ENCODE measurements at places on chromosomes 5 and 9.

GRCh38 chr9:37820142-37820541 lies 19.5 kb downstream of the DCAF10 start:
- DNase-seq: no peak

- no peak for DNase-seq
These were observed 3.9 kb downstream of the GABRA1 start for GRCh38 chr5:161851691-161852299.

- DNase-seq: no peak
These were observed 56.9 kb downstream of the GPR107 start for GRCh38 chr9:130110596-130111021.

DNA sequence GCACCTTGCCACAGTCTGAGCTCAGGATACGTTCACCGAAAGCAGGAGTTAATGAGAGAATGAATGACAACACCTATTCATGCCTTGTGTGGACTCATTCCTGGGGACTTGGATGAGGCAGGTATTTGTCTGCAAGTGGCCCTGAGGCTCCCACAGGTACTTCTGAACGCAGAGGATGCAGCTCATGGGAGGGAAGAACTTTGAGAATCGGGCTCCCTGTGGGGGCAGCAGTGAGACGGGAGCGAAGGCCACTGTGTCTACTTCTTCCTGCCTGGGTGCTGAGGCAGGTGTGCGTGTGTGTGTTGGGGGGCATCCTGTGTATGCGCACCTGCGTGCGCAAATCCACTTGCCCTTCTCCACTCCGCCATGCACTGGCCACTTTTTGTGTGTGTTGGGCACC lies 42.2 kb downstream of the PTPN3 start:
- no peak for DNase-seq

- no peak for DNase-seq
These were observed 640.9 kb downstream of the SEMA5A start for GRCh38 chr5:8905021-8905420.

GRCh38 chr5:100760688-100761087 lies 142.4 kb downstream of the ST8SIA4 start:
- DNase-seq: no peak

- no peak for DNase-seq
These were observed 15.1 kb downstream of the TIMD4 start for GRCh38 chr5:156947925-156948324.

GRCh38 chr9:95772320-95773052 lies 103.0 kb upstream of the ERCC6L2 start:
- no peak for DNase-seq

DNA sequence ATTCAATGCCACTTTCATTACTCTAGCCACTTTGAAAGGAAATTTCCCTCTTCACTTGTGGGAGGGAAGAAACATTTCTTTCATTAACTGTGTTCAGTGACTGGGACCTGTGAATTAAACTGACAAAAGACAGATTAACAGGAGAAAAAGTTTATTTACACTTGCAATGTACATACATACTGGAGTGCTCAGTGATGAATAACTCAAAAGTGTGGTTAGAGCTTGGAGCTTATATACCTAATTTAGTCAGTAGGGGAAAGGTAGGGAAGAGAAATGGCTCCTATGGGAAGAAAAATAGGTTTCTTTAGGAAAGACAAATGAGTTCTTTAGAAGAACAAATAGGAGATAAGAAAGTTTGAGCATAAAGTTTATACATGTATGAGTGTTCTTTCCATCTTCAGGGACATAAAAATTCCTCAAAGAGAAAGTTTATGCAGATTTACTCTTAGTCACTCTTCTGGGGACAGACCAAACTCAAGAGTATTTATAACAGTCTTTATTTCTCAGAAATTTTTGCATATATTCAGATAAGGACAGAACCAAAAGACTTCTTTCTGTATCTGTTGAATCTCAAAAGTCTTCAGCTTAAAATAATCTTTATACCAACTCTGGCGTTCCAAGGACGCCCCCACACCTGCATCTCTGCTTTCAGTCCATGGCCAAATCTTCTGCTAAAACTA lies 120.0 kb upstream of the RAI14 start:
- no peak for DNase-seq

- no peak for DNase-seq
These were observed 123.8 kb upstream of the KLF4 start for GRCh38 chr9:107613321-107613720.

- DNase-seq: no peak
These were observed 82.0 kb upstream of the WWC1 start for GRCh38 chr5:168209244-168209995.

DNA sequence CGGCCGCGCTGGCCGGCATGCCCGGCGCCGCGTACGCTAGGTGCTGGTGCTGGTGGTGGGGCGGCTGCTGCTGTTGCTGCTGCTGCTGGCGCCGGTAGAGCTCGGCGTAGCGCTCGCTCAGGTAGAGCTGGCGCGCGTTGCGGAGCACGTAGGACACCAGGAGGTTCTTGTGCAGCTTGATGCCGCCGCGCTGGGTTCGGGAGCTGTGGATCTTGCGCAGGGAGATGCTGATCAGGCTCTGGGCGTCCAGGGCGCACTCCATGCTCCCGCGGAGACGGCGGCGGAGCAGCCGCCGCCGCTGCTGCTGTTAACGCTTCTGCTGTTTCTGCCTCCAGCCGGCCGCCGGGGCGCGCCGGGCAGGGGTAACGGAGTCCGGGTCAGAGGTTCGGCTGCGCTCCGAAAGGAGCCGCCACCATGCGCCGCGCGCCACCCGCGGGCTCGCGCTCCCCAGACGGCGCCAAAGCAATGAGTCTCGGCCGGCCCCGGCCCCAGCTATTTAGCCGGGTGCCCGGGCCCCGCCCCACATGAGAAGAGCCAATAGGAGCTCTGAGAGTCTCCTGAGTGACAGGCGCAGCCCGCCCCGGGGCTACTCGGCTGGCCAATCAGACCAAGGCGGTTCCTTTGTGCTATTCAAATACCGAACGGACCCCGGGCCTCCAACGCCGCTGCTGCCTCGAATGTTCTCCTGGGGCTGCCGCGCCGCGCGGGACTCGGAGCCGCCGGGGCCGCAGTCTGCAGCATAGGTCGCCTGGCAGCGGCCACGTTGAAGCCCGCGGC lies at the start of gene IER5L:
Gene IER5L, minus strand, starts transcription at position 471 of the 777 bp plus-strand sequence. Its CDS starts 209 bp downstream, at position 262.
- peak; percentile 88 for DNase-seq

GRCh38 chr9:105901514-105902109 lies 207.3 kb downstream of the TMEM38B start:
- DNase-seq: no peak

DNA sequence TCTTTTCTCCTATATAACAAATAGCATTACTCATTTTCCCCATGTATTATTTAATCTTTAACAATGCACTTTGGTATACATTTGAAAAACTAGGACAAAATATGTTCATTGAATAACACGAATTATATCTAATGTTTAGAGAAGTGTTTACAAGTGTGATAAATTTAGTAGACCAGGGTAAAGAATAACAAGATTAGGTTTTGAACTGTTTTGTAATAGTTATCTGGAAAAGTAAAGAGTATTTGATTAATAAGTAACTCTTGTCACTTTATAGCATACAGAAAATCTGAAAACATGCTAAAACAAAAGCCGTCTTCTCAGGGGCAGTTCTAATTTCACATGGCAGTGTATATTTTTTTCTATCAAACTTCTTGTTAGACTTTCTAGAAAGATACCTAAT lies 58.5 kb downstream of the PPIC start:
- DNase-seq: no peak

GRCh38 chr5:94847726-94848125 lies 229.3 kb downstream of the SLF1 start:
- no peak for DNase-seq

DNA sequence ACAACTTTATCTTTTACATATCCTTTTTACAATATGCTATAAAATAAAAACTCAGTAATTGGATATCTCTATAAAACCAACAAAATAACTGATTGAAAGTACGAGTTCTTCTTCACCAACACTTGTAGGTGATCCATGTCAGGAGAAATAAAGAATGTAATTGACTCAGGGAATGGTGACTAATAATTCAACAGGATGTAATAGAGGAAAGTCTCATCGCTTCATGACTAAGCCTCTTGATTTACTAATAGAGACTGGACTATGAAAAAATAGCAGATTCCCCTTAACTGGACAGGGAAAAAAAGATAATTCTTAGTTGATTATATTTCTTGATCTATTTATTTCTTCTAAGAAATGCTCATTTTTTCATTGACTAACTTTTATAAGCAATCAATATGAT lies 507.7 kb upstream of the PTGER4 start:
- DNase-seq: no peak

DNA sequence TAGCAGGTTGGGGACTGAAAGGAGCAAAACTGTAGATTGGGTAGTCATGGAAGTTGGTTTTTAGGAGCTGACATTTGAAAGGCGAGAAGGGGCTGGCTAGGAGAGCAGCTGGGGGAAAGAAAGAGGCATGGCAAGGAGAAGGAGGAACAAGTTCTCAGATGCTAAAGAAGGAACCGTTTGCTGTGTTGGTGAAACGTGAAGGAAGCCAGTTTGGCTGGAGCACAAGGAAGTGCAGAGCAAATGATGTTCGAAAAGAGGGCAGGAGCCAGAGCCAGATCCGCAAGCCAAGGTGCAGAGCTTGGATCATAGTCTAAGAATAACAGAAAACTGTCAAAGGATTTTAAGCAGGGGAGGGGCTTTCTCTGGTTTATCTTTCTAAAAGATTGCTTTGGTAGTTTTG lies 276.6 kb downstream of the ASTN2 start:
- no peak for DNase-seq

- no peak for DNase-seq
These were observed 27.5 kb upstream of the GPR21 start for GRCh38 chr9:123005964-123006363.

DNA sequence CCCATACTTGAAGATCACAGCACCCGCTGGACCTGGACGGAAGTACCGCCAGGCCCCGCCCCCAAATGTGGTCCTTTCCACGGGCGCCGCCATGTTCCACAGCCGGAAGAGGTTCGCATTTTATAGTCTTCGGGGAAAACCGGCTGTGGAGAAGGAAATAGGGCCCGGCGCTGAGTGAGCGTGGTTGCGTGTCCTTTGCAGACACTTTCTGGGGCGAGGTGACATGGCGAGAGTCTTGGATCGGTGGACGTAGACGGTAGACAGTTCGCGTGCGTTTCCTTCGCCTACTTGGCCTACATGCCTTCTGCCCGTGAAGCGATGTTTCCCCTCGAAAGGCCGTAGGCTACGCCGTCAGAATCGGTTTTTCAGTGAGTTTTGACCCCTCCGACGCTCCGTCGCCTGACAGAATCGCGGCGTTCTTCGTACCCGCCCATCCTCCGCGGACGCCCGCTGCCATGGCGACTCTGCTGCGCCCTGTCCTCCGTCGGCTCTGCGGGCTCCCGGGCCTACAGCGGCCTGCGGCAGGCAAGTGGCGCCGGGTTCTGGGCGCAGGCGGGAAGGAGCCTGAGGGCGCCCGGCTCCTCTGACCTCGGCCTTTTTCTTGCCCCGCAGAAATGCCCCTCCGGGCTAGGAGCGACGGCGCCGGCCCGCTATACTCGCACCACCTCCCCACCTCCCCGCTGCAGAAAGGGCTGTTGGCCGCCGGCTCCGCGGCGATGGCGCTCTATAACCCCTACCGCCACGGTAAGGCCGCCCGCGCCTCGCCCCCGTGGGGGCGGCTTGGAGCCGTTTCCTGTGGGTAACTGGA lies at the start of the genes COQ4 and TRUB2:
Gene COQ4, plus strand, starts transcription at position 436 of the 808 bp plus-strand sequence. Its CDS starts 20 bp downstream, at position 456.
Gene TRUB2, minus strand, starts transcription at position 44 of the 808 bp plus-strand sequence. Its CDS starts 39 bp downstream, at position 5.
- peak; percentile 86 for DNase-seq

DNA sequence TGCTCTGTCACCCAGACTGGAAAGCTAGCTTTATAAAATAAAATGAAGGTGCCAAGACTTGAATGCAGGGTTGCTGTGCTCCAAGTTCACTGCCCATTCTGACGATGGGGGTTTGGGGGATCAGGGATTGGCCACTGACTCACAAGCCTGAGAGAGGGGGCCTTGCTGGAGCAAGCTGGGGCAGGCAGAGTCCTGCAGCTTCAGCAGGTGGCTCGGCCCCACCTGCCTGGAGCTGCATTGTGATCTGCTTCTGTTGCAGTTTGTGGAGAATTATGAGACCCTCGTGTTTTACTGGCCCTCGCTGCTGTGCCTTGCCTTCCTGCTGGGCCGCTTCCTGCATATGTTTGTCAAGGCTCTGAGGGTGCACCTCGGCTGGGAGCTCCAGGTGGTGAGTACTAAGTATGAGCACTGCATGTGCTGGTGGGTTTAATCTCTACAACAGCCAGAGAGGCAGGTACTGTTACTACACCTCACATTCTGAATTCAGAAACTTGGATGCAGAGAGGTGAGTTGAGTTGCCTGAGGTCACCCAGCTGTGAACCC lies 31.1 kb upstream of the CCDC180 start:
- no peak for DNase-seq

DNA sequence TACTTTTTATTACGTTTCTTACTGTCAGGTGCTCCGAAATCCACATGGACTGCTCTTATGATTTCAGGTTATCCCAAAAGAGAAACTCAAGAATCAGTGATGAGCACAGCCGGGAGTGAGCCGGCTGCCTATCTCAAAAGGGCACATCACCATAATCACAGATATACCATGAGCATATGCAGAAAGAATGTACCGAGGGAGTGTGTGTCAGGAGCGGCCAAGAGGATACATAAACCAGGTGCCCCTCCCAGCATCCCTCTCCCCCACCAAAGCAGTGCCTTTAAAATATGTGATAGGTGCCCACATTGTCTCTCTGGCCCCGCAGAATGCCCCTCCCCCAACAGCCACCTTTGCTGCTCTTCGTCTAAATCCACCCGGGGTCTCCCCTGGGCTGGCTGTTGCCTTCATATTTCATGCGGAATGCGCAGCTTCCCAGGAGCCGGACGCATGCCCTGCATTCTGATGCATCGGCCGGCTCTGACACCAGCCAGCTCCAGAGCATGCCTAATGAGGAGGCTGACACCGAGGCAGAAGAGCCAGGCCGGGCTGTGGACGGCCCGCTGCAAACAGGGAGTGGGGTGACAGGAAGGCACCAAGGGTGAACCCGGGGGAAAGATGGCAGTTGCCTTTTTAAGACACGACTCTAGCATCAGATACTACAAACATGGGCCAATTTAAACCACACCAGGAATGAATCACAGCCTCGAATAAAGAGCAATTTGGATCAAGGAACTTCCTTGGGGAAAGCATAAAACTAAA lies 652.3 kb downstream of the BNC2 start:
- no peak for DNase-seq

- DNase-seq: no peak
These were observed 11.2 kb downstream of the RCL1 start for GRCh38 chr9:4803670-4804530.

GRCh38 chr5:73770172-73771025 lies 144.4 kb downstream of the ARHGEF28 start:
- no peak for DNase-seq

GRCh38 chr9:93346231-93347112 lies 105.0 kb upstream of the FAM120A start:
- DNase-seq: no peak

DNA sequence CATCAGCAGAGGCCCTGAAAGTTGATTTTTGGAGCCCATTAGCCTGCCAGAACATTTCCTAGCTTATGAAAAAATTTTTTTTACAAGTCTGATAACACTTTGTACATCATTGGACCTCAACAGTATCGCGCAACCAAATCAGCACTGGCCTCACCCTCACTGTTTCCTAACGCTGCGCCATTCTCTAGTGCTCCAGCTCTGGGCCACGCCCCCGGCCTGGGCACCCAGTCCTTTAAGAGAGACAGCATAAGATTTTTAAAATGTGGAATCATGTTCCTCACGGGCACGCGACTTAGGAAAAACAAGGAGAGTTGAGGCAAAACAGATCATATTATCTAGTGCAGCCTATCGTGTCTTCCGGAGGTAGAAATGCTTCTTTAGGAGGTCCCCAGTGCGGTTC lies 114.5 kb downstream of the BOD1 start:
- DNase-seq: no peak

GRCh38 chr9:86687788-86688187 lies 259.5 kb downstream of the GAS1 start:
- DNase-seq: no peak
